Upper lobe of right lung (tissue), 1 donor: ENCODE measurements at places on chromosomes 1 and 21. TPM values are rescaled to one million over a fixed set of nuclear protein-coding genes. Genes with fewer than 3 reads are reported as not detected.

GRCh38 chr1:65691972-65692371 is 100.7 kb upstream of the PDE4B start:
- no peaks in the 10 kb centered on the region for H3K27me3 ChIP-seq
- H3K36me3 ChIP-seq = no peaks in the 10 kb centered on the region
- H3K4me1 ChIP-seq = peaks cover 23% of the 10 kb centered on the region

Gene OR2L13
- total RNA-seq = not detected

DNA sequence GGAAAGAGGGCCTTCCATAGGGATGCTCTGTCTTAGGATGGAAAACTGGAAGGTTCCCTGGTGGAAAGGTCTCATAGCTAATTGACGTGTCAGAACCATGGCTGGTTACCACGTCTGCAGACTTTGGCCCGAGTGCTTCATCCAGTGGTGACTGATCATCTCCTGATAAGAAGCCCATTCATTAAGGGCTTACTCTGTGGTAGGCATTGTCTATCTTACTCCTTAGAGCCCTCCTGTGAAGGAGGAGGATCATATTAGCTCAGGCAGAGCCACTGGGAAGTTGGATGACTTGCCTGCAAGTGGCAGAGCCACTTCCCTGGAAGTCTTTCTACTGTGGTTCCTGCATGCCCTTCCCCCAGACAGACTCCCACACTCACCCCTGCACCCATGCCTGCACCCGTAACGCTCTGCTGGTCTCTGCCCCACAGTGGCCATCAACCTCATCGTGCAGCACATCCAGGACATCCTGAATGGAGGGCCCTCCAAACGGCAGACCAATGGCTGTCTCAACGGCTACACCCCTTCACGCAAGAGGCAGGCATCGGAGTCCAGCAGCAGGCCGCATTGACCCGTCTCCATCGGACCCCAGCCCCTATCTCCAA is 79.9 kb downstream of the UCK2 start:
- no peak overlapping the region for H3K4me3 ChIP-seq
- peaks cover 5% of the 10 kb centered on the region for H3K36me3 ChIP-seq
- no peak for DNase-seq
- H3K27ac ChIP-seq = no peak overlapping the region
- H3K27me3 ChIP-seq = no peaks in the 10 kb centered on the region

GRCh38 chr1:153882296-153882912 is 40.4 kb downstream of the GATAD2B start:
- H3K27me3 ChIP-seq = no peaks in the 10 kb centered on the region
- H3K27ac ChIP-seq = no peak overlapping the region
- H3K4me3 ChIP-seq = no peak overlapping the region
- H3K36me3 ChIP-seq = no peaks in the 10 kb centered on the region
- peaks cover 32% of the 10 kb centered on the region for H3K4me1 ChIP-seq
- no peak for DNase-seq

Gene RBM8A
- 102 TPM for total RNA-seq

DNA sequence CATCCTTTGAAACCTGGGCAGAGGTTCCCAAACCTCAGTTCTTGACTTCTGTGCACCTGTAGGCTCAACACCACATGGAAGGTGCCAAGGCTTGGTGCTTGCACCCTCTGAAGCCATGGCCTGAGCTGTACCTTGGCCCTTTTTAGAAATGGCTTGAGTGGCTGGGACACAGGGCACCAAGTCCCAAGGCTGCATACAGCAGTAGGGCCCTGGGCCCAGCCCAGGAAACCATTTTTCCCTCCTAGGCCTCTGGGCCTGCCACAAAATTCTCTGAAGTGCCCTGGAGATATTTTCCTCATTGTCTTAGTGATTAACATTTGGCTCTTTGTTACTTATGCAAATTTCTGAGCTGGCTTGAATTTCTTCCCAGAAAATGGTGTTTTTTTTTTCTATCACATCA is 65.6 kb upstream of the ACTRT2 start:
- no peak overlapping the region for H3K27ac ChIP-seq
- no peak for DNase-seq
- no peaks in the 10 kb centered on the region for H3K4me1 ChIP-seq
- no peak overlapping the region for H3K4me3 ChIP-seq
- no peaks in the 10 kb centered on the region for H3K36me3 ChIP-seq

- H3K4me1 ChIP-seq = no peaks in the 10 kb centered on the region
- no peak for DNase-seq
- H3K4me3 ChIP-seq = no peak overlapping the region
- no peaks in the 10 kb centered on the region for H3K36me3 ChIP-seq
- no peaks in the 10 kb centered on the region for H3K27me3 ChIP-seq
These were observed 58.8 kb upstream of the PTGFR start for GRCh38 chr1:78432016-78432415.

Gene IVL
- total RNA-seq = not detected

DNA sequence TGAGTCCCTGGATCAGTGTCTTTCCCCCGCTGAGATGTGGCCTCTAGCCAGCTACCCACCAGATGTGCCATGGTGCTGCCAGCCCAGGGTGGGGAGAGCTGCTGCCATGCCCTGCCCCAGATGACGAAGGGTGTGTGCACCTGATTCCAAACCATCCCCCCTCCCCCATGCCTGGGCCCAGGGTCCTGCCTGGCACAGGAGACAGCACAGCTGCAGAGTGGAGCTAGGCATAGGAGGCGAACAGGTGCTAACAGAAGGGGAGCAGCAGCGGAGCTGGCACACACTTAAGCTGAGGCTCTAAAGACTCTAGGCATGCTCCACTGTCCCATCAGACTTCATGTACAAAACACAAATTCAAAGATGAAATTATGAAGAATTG is 9.0 kb upstream of the LDLRAP1 start:
- H3K4me1 ChIP-seq = no peaks in the 10 kb centered on the region
- no peaks in the 10 kb centered on the region for H3K27me3 ChIP-seq
- no peak overlapping the region for H3K27ac ChIP-seq
- H3K4me3 ChIP-seq = no peak overlapping the region
- H3K36me3 ChIP-seq = no peaks in the 10 kb centered on the region

GRCh38 chr1:42312576-42313212 is 22.3 kb downstream of the FOXJ3 start:
- H3K27me3 ChIP-seq = no peaks in the 10 kb centered on the region
- H3K4me1 ChIP-seq = peaks cover 20% of the 10 kb centered on the region
- no peak overlapping the region for H3K27ac ChIP-seq
- peaks cover 4% of the 10 kb centered on the region for H3K36me3 ChIP-seq
- DNase-seq = no peak

Gene MCOLN2
- 10.1 TPM for total RNA-seq

DNA sequence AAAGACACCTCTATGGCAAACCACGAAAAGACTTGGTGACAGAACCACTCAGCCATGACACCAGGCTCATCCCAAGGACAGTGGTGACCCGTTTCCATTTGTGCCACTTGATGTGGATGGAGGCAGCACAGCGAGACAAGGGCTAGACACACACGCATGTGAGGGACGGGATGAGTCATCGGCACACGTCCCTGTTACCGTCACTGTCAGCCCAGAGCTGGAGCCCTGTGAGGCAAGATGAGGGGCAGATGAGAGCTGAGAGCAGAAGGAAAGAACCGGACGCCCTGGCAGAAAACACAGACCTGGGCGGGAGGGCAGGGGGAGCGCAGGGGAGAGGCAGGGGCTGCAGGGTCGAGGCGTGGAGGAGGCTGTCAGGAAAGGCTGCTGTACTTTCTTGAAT is 57.8 kb downstream of the SIK1 start:
- no peak overlapping the region for H3K4me3 ChIP-seq
- no peaks in the 10 kb centered on the region for H3K4me1 ChIP-seq

- H3K4me3 ChIP-seq = no peak overlapping the region
- no peak for DNase-seq
- H3K27me3 ChIP-seq = no peaks in the 10 kb centered on the region
- no peaks in the 10 kb centered on the region for H3K4me1 ChIP-seq
- no peaks in the 10 kb centered on the region for H3K36me3 ChIP-seq
These were observed 222.0 kb downstream of the SETD4 start for GRCh38 chr21:35838350-35838749.

Gene KRTAP12-1
- total RNA-seq = not detected

DNA sequence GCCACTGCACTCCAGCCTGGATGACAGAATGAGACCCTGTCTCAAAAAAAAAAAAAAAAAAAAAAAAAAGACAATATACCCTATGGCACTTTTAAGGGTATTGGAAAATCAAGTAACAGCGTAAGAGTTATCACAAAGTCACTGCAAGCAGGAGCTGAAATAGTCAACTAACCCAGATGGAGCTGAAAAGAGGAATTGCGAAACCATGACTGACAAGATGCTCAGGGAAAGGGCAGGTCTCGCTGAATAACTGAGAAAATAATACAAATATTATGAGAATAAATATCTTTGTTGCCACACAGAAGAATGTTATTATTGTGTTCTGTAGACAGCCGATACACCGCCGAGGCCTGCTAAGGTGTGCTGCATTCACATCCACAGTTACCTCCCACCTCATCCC is 17.8 kb downstream of the HLCS start:
- H3K27me3 ChIP-seq = no peaks in the 10 kb centered on the region
- H3K4me1 ChIP-seq = no peaks in the 10 kb centered on the region
- H3K27ac ChIP-seq = no peak overlapping the region
- H3K4me3 ChIP-seq = no peak overlapping the region
- H3K36me3 ChIP-seq = no peaks in the 10 kb centered on the region

GRCh38 chr1:34918386-34918976 is 11.0 kb downstream of the DLGAP3 start:
- no peaks in the 10 kb centered on the region for H3K4me1 ChIP-seq
- H3K36me3 ChIP-seq = no peaks in the 10 kb centered on the region
- H3K27me3 ChIP-seq = peaks cover 26% of the 10 kb centered on the region
- H3K4me3 ChIP-seq = no peak overlapping the region
- no peak for DNase-seq
- H3K27ac ChIP-seq = no peak overlapping the region

Gene SLAMF9
- total RNA-seq = not detected

DNA sequence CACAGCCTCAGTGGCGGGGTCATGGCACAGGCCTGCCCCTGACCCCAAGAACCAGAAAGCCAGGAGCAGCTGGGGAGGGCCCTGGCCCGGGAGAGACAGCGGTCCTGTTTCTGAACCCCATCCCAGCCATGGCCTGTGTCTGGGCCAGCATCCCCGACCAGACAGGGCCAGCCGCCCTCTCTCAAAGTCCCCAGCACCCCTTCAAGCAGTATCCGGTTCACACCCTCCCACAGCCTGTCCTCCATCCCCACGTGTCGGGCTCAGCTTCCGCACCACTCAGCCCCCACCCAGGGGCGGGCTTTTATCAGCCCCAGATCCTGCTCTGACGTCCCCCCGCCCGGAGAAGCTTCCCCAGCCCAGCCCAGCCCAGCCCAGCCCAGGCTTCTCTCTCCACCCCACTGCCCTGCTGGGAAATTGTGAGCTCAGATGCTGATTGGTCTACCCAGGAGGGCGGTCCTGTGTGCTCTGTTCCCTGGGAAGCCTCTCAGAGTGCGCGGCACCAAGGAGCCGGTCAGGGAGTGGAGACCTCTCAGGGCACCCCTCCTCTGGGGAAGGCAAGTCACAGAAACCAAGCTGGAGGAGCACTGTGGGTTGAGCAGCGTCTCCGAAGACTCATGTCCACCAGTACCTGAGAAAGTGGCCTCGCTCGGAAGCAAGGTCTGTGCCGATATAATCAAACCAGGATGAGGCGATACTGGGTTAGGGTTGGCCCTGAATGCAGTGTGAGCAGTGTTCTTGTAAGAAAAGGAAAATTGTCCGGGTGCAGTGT is 4.7 kb upstream of the FAAP20 start:
- H3K4me1 ChIP-seq = peaks cover 20% of the 10 kb centered on the region
- H3K27me3 ChIP-seq = no peaks in the 10 kb centered on the region
- H3K36me3 ChIP-seq = no peaks in the 10 kb centered on the region
- H3K27ac ChIP-seq = peak overlapping the region; percentile 67
- DNase-seq = peak; percentile 94

DNA sequence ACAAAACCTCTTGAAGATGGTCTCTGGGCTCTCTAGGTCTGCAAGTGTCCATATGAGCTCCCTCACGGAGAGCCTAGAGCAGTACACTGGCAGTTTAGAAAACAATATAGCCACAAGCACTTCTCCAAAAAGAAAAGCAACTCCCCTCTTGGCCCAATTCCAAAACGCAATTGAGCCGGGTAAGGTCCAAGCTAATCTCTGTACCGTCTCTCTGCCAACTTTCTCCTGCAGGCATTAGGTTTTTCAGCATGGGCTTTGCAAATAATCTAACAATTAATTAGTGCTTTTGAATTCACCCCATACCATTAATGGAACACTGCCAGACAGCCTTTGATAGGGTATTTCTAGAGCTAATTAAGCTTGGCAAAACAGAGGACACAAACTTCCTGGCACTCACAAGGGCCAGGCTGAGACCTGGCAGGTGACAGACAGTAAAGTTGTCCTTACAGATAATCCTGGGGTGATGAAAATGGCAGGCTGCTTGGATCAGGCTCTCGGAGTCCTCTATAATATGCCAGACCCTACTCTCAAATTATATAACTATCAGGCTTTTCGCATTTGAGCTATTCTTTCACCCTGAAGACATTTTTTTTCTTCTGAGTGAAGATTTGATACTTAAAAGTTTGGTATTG is 39.8 kb downstream of the TGFBR3 start:
- no peak for DNase-seq
- H3K4me3 ChIP-seq = no peak overlapping the region
- peaks cover 33% of the 10 kb centered on the region for H3K4me1 ChIP-seq
- H3K27ac ChIP-seq = peak overlapping the region; percentile 70
- no peaks in the 10 kb centered on the region for H3K36me3 ChIP-seq

GRCh38 chr1:15671430-15671829 is 12.7 kb upstream of the PLEKHM2 start:
- H3K4me1 ChIP-seq = no peaks in the 10 kb centered on the region
- no peak overlapping the region for H3K4me3 ChIP-seq
- no peak overlapping the region for H3K27ac ChIP-seq
- no peaks in the 10 kb centered on the region for H3K27me3 ChIP-seq
- no peaks in the 10 kb centered on the region for H3K36me3 ChIP-seq

- no peak for DNase-seq
- no peak overlapping the region for H3K27ac ChIP-seq
- H3K36me3 ChIP-seq = no peaks in the 10 kb centered on the region
- H3K27me3 ChIP-seq = peaks cover 3% of the 10 kb centered on the region
- no peak overlapping the region for H3K4me3 ChIP-seq
- H3K4me1 ChIP-seq = peaks cover 17% of the 10 kb centered on the region
These were observed 49.6 kb downstream of the EDN2 start for GRCh38 chr1:41434748-41435449.

- no peaks in the 10 kb centered on the region for H3K27me3 ChIP-seq
- H3K4me1 ChIP-seq = peaks cover 40% of the 10 kb centered on the region
- no peaks in the 10 kb centered on the region for H3K36me3 ChIP-seq
- H3K4me3 ChIP-seq = no peak overlapping the region
- DNase-seq = no peak
These were observed 31.6 kb downstream of the KCNN3 start for GRCh38 chr1:154838461-154838860.

GRCh38 chr1:175471039-175471800 is 272.2 kb downstream of the TNR start:
- H3K36me3 ChIP-seq = no peaks in the 10 kb centered on the region
- no peaks in the 10 kb centered on the region for H3K4me1 ChIP-seq
- no peak overlapping the region for H3K27ac ChIP-seq
- no peak for DNase-seq
- H3K27me3 ChIP-seq = no peaks in the 10 kb centered on the region

Gene KCNJ15
- total RNA-seq = 80.1 TPM
